ENCODE measurements at places on chromosomes 16 and 17. TPM values are rescaled to one million over a fixed set of nuclear protein-coding genes. Genes with fewer than 3 reads are reported as not detected.

CACNG5 gene
- not detected for total RNA-seq

GCGR gene
- total RNA-seq: 0.40 TPM

DNA sequence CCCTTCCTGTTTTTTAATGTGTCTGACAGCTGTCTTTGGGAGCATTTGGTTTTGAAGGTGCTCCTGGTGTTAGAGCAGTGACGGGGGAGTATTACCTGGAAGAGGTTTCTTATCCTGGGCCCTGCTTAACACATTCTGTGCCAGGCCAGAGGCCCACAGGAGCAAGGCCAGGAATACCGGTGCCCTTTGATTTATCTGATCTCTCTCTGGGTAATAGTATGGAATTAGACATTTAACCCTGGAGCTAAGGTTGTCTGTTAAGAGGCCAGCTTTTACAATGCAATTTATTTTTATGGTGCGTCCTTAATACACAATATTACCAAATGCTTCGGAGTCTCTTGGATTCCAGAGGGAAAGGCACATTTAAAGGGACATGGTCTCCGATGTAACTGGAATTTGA, 37.2 kb upstream of the GSE1 start:
- no peak for DNase-seq

GRCh38 chr17:73397856-73398540, 86.2 kb upstream of the CDC42EP4 start:
- no peak for DNase-seq

ITGB3 gene
- not detected for total RNA-seq

DNA sequence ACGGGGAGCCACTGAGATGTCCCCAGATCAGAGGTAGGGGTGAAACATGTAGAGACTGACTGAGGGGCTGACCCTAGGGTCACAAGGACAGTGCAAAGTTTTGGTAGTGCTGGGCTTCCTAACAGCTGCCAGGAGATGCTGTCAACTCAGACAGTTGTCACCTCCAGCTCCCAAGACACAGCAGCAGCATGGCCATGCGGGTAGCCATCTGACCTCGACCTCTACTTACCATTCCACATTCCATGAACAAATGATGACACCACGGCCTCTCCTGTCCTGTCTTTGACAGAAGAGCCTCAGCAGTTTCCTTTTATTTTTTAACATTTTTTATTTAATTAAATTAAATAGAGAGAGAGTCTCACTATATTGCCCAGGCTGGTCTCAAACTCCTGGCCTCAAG, 65.3 kb upstream of the NFAT5 start:
- no peak for DNase-seq

ABCA3 gene
- total RNA-seq: 11.7 TPM

SPATA22 gene
- total RNA-seq: not detected

DNA sequence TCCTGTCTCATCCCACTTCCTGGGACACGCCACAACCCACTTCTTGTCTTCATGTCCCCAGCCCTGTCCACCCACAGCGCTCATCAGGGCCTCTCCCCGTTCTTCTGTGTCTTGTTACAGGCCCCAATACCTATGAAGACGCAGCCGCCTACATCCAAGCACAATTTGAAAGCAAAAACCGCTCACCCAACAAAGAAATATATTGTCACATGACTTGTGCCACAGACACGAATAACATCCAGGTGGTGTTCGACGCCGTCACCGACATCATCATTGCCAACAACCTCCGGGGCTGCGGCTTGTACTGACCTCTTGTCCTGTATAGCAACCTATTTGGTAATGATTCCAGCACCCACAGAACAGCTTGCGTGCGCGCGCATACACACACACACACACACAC, 70.6 kb downstream of the AMFR start:
- DNase-seq: no peak

DNA sequence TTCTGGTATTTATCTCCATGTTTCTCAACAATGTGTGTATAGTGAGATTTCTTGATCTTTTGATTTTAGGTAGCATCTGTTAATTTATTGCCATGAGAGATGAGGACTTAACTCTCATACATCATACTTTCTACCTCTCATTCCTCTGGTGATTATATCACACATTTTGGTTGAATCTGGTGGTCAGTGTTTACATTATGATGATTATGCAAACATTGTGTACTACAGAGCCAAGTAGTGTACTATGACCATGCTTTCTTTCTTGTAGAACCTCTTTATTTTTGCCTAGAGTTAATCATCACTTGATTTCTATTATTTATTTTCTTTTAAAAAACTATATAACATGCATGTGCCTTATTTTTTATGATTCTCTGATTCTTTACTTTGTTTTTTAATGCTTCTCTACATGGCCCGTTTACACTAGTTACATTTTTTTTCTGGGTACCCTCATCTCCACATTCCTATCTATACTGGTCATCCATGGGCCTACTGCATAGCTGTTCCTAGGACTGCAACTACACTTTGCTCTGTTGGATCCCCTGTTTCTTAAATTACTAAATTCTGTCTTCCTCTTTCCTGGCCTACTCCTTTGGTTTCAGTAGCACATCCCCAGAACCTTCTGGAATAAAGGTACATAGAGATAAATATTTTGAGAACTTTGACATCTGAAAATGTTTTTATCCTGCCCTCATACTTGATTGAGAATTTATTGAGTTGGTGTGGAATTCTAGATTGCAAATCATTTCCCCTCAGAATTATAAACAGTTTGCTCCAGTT, 63.0 kb upstream of the LRRC37A3 start:
- DNase-seq: no peak

DNA sequence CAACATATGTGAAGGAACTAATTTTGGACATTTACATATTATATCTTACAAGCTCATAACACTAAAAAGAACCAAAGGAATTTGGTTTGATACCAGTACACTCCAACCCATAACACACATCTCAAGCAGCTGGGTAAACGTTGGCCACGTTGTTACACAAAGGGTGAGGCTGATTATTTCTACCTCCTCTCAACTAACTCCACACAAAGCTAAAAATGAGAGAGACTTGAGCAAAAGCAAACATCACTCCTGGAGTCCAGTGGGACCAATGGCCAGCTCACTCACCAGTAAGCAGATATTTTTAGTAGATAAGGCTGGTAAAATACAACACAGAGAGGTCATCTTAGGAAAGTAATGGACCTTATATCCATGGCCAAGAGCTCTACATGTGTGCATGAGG, 207.6 kb downstream of the MRTFB start:
- DNase-seq: no peak

- DNase-seq: no peak
Measured at GRCh38 chr17:17812211-17813054, 24.4 kb downstream of the SREBF1 start.

PDXDC1 gene
- 40.4 TPM for total RNA-seq

LSM12 gene
- total RNA-seq: 76.3 TPM

Measured in NCI-H460 (cell line).